H1 (cell line): ENCODE measurements at places on chromosomes 6 and 20. TPM values are rescaled to one million over a fixed set of nuclear protein-coding genes. Genes with fewer than 3 reads are reported as not detected.

The LIN28B gene
- polyA plus RNA-seq, result 14.2 and 27.4 TPM in 2 replicates

DNA sequence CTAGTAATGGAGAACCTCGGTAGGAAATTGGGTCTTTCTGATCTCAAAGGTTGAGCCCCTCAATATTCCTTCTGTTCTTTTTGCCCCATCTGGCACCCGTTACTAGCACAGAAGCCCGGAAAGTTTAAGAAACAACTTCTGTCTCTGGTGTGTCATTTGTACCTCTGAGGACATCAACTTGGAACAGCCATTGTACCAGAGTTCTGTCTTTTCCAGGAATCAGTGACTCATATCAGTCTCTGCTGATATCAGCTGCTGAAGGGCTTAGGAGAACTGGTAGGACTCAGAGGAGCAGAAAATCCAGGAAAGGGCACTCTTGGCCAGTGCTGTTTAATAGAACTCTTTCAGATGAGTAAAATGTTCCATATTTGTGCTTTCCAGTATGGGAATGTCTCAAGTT is 78.3 kb upstream of the CHD6 start:
- DNase-seq, result no peak

The RAB44 gene
- 0.02 and 0.03 TPM in 2 replicates for polyA plus RNA-seq

The WFDC2 gene
- polyA plus RNA-seq, result 137 and 156 TPM in 2 replicates

- no peak for DNase-seq
Observed at GRCh38 chr20:10271494-10272219, 53.0 kb downstream of the SNAP25 start.

The KCNB1 gene
- 0.47 and 0.67 TPM in 2 replicates for polyA plus RNA-seq
